ENCODE measurements at places on chromosomes 6 and 20. TPM values are rescaled to one million over a fixed set of nuclear protein-coding genes. Genes with fewer than 3 reads are reported as not detected.

DNA sequence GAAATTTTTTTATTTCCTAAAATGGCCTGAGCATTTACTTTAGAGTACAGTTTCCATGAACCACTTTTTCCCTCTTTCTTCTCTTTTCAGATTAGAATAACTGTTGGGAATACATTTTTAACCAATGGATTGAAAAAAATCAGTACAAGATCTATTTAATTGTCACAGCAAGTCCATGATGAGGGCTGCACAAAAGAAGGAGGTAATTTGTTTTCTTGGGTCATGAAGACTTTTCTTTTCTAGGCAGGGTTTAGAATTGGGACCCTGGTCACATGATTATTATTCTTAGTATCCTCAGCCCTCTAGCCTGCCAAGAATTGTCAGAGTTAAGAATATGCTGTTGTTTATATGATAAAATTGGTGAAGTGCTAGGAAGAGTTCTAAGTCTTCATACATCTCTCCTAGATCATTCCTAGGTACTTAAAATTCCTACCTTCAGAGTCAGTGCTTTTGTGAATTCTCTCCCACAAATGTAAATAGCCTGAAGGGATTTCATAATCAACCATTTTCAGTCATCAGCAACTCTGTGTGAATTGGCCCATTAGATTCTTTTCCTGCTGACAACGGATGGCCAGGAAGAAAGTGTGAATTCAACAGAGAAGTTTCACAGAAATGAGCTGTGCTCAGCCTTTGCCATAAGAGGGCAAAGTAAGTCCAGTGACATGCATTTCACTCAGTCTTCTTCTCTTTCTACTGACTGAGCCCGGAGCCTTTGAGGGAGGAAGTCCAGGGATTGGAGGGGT lies 32.4 kb upstream of the TPBG start:
- H3K4me1 ChIP-seq, result no peaks in the 10 kb centered on the region
- H3K4me3 ChIP-seq, result no peak overlapping the region
- H3K36me3 ChIP-seq, result no peaks in the 10 kb centered on the region
- H3K27me3 ChIP-seq, result no peaks in the 10 kb centered on the region
- peak; percentile 13 for DNase-seq

GRCh38 chr6:170433163-170434116 lies 119.7 kb downstream of the PSMB1 start:
- no peak overlapping the region for H3K27ac ChIP-seq
- DNase-seq, result peak; percentile 49

DNA sequence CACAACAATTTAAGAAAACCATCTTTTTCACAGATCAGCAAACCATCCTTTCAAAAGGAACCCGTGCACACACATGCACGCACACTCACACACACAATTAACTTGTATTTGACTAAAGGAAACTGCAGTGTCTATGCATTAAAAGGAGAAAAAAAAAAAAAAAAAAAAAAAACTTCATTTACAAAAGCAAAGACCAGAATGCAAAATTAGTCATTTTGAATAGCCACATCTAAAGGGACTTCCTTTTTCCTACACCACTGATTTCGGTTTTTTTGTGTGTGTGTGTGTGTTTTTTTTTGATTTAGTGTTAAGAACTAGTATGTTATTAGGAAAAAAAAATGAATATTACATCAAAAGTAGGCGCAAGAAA lies 6.3 kb downstream of the ZMYND8 start:
- peak overlapping the region; percentile 97 for H3K27ac ChIP-seq
- DNase-seq, result no peak
- H3K4me1 ChIP-seq, result peaks cover 75% of the 10 kb centered on the region
- peaks cover 7% of the 10 kb centered on the region for H3K36me3 ChIP-seq
- no peak overlapping the region for H3K4me3 ChIP-seq

GRCh38 chr6:137978252-137978896 lies 111.3 kb downstream of the TNFAIP3 start:
- peaks cover 8% of the 10 kb centered on the region for H3K27me3 ChIP-seq
- DNase-seq, result peak; percentile 66
- H3K27ac ChIP-seq, result no peak overlapping the region
- no peaks in the 10 kb centered on the region for H3K36me3 ChIP-seq
- H3K4me3 ChIP-seq, result no peak overlapping the region

DNA sequence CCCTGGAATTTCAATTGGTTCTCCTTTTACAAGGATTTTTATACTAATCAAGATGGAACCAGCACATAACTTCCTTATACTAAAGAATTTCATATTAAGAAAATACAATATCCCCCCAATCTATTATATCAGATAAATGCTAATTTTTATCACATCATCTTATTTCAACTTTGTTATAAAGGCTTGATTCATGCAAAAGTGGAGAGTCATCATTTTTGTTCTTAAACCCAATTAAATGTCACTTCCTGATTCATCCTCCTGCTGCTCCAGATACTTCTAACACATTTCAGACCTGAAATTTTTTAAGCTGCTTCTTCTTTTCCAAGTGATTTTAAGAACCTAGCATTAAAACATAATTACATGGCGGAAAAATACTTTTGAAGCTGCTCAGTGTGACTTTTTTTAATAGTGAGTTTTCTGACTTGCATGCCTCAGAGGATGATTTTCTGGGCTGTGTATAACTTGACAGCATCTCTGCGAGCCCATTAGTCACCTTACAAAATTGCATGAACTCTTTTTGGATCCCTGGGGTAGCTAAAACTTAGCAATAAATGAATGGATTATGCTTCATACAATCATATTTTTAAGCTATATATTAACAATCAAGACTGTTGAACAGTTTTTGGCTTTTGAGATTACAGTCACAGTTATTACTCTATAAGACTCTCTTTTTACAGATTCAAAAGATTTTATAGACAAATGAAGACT lies 134.1 kb downstream of the ELOVL4 start:
- H3K36me3 ChIP-seq, result no peaks in the 10 kb centered on the region
- DNase-seq, result no peak
- H3K27me3 ChIP-seq, result peaks cover 4% of the 10 kb centered on the region
- no peak overlapping the region for H3K4me3 ChIP-seq

GRCh38 chr20:46897328-46897880 lies 2.8 kb downstream of the EYA2 start:
- H3K4me3 ChIP-seq, result peak overlapping the region; percentile 9
- no peaks in the 10 kb centered on the region for H3K4me1 ChIP-seq
- peaks cover 27% of the 10 kb centered on the region for H3K27me3 ChIP-seq
- no peaks in the 10 kb centered on the region for H3K36me3 ChIP-seq
- no peak overlapping the region for H3K27ac ChIP-seq
- DNase-seq, result peak; percentile 61

GRCh38 chr6:125066964-125067363 lies 86.6 kb upstream of the TPD52L1 start:
- H3K27ac ChIP-seq, result no peak overlapping the region
- H3K4me3 ChIP-seq, result no peak overlapping the region
- no peaks in the 10 kb centered on the region for H3K36me3 ChIP-seq
- peaks cover 4% of the 10 kb centered on the region for H3K4me1 ChIP-seq
- DNase-seq, result no peak

- no peaks in the 10 kb centered on the region for H3K36me3 ChIP-seq
- H3K4me1 ChIP-seq, result peaks cover 10% of the 10 kb centered on the region
- H3K27me3 ChIP-seq, result no peaks in the 10 kb centered on the region
- H3K4me3 ChIP-seq, result no peak overlapping the region
Measured at GRCh38 chr6:166050559-166050958, 117.1 kb downstream of the TBXT start.

GRCh38 chr6:169163411-169163901 lies 90.2 kb downstream of the THBS2 start:
- peak; percentile 66 for DNase-seq
- H3K27ac ChIP-seq, result peak overlapping the region; percentile 99
- H3K4me1 ChIP-seq, result peaks cover 30% of the 10 kb centered on the region
- no peaks in the 10 kb centered on the region for H3K27me3 ChIP-seq
- no peak overlapping the region for H3K4me3 ChIP-seq
- peaks cover 16% of the 10 kb centered on the region for H3K36me3 ChIP-seq

GRCh38 chr20:33399924-33400323 lies 1.4 kb downstream of the CDK5RAP1 start:
- no peaks in the 10 kb centered on the region for H3K36me3 ChIP-seq
- H3K4me3 ChIP-seq, result peak overlapping the region; percentile 92
- DNase-seq, result no peak
- H3K4me1 ChIP-seq, result peaks cover 15% of the 10 kb centered on the region

- H3K4me1 ChIP-seq, result peaks cover 24% of the 10 kb centered on the region
- no peaks in the 10 kb centered on the region for H3K36me3 ChIP-seq
- H3K27me3 ChIP-seq, result no peaks in the 10 kb centered on the region
Measured at GRCh38 chr6:148934961-148935360, 188.1 kb downstream of the UST start.

DNA sequence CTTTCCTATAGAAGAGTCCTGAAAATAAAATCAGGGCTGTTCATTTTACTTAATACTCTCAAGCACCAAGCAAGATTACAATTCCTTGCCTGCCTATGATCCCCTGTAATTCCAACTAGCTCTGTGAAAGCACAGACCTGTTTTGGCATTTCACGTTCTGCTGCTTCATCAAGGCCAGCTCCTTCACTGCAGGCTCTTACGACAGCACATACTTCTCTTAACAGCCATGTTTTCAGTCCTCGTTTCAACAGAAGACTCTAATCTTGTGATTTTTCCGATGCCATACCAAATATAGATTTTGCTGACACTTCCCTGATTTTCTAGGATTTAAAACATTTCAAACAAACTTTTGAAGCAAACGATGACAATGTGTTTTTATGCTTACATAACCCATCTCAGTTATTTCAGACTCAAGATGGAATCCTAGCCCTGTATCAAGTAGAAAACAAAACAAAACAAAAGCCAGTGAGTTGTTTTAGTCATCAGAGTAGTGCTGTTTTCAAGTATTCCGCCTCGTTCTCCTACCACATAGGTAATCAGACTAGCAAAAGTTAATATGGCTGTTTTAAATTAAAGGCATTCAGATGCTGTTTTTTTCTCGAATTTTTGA lies 616.5 kb upstream of the CITED2 start:
- no peaks in the 10 kb centered on the region for H3K27me3 ChIP-seq
- H3K4me3 ChIP-seq, result peak overlapping the region; percentile 8
- peak overlapping the region; percentile 67 for H3K27ac ChIP-seq

DNA sequence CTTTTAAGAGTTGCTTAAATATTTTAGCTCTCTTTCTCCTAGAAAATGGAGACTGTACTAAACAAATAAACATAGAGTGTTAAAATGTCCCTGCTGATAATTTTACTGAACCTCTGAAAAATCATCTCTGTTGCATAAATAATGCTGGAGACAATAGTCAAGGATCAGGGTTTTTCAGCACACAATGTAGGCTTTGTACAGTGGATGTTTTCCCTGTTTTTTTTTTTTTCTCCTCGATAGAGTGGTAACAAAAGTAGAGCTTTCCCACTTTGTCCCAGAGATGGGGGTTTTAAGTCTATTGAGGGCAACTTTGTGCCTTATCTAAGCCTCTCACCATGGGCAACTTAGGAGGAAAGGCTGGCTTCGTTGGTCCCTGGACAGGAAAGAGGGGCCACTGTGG lies 222.6 kb upstream of the HDDC2 start:
- H3K4me1 ChIP-seq, result no peaks in the 10 kb centered on the region
- no peaks in the 10 kb centered on the region for H3K36me3 ChIP-seq
- DNase-seq, result no peak
- H3K4me3 ChIP-seq, result no peak overlapping the region
- H3K27me3 ChIP-seq, result no peaks in the 10 kb centered on the region
- H3K27ac ChIP-seq, result no peak overlapping the region

Gene MATN4
- not detected for total RNA-seq

Gene HDGFL1
- total RNA-seq, result not detected

Gene CALHM6
- 0.88 TPM for total RNA-seq

Gene DYNLRB1
- total RNA-seq, result 51.0 TPM

Gene NKX2-4
- not detected for total RNA-seq

Gene FGD2
- total RNA-seq, result under 0.01 TPM

Gene COL9A3
- not detected for total RNA-seq

All from osteoblast (primary cell).